ENCODE measurements at places on chromosomes 3 and 15.

GRCh38 chr3:4981665-4982494 lies 2.6 kb downstream of the BHLHE40 start:
- DNase-seq = no peak

DNA sequence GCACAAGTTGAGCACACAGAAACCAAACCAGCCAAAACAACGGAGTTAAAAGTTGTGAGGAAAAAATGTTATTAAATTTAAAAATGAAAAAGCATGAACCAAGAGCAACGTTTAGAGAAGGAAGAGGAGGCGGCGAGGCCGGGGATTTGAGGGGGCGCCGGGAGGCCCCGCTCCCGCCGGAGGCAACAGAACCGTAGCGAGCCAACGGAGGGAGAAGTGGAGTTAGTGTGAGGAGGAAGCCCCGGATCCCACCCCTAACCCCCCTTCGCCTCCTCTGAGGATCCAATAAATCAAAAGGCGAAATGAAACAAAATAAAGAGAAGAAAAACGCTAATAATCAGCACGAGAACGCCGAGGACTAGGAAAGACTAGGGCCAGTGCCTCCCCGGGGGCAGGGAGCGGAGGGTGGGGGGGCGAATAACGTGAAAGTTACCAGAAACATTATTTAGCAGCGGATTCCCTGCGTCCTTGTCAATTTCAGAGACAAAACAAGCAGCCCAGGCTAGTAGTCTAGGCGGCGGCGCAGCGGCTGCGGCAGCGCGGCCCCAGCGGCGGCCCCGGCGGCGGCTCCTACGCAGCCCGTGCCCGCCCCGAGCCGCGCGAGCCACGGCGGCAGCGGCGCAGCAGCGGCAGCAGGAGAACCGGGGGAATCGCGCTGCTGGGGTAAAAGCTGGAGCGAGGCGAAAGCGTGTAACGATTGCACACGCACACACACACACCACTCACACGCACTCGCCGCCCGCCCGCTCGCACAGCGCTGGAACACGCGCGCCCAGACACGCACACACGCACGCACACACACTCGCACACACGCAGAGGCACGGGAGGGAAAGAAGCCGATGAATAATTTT lies 1.7 kb downstream of the MEIS2 start:
- DNase-seq = no peak

DNA sequence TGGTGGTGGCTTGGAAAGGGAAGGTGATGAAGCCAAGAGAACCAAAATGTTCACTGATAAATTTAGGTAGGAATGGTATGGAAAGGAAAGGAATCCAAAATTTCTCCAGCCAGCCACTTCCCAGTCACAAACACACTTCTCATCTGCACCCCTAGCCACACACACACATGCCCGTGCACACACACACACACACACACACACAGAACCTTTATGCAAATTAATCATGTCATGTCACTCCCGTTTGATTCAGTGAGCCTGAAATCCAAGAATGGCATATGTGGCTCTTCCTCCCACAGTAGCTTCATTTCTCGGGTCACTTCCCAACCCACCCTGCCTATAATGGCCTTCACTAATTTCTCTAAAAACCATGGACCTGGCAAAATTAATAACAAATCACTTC lies 3.1 kb upstream of the HLTF start:
- DNase-seq = no peak

- DNase-seq = no peak
Observed at GRCh38 chr3:86929046-86929445, 61.9 kb downstream of the VGLL3 start.

DNA sequence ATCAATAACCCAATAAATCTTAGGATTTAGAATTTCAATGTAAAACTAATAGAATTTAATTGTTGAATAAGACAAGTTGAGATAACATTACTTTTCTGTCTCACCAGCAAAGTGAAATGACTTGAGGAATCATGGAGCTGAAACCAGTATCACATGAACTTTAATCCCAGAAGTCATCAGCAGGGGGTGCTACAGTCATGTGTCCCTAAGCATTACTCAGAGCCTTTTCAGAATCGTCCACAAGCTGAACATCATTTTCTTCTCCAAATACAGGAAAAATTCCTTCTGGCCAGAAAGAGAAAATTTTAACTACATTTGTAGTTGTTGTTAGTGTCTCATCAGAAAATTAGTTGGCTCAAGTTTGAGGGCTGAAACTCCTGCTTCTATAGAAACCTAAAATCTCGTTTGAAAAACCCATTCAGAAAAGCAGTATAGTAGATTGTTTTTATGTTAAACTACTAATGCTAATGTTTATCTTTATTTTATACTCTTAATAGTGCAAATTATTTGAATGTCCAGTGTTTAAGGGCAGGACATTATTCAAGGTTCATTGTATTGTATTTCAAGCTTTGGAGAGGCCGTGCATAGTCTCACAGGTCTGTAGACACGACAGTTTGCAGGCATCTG lies 384.1 kb downstream of the PLOD2 start:
- DNase-seq = no peak

- DNase-seq = no peak
Observed at GRCh38 chr3:160738048-160738447, 18.0 kb upstream of the PPM1L start.

DNA sequence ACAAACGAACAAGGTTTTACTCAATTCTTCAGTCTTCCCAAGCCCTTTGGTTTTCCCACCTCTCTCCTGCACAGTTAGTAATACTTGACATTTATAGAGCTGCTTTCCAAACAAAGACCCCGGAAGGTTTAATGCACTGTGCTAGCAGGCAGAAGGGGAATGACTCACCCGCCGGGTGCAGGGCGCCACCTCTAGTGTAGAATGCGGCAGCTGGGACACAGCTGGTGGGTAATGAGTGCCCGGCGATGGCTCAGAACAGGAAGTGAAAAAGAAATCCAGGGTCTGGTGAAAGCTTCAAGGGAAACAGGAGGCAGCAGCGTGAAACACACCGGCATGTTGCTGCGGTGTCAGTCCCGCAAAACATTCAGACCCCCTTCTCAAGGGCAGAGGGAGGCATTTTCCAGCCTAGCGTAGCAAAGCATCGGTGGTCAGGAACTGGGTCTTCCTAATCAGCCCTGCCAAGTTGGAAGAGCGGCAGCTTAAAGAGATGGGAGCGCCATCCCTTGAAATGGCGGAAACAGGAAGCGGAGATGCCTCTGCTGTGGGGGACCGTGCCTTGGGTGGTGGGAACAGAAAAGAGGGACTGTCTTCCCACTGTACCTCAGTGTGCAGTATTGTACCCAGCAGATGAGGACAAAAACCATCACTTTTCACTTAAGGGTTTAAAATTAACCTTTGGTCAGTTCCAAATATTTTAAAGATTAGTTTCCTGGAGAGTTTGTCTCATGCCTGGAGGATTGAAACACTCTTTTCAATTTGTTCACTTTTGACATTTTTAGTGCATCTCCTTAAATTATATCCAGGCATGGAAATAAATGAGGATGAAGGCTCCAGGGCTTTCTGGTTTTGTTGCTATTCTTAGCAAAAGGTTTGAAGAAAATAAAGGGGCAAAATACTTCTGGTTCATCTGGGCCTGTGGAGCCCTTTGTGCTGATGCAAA lies 160.7 kb upstream of the MCTP2 start:
- DNase-seq = no peak

GRCh38 chr3:128016502-128016901 lies 35.7 kb upstream of the SEC61A1 start:
- DNase-seq = no peak

DNA sequence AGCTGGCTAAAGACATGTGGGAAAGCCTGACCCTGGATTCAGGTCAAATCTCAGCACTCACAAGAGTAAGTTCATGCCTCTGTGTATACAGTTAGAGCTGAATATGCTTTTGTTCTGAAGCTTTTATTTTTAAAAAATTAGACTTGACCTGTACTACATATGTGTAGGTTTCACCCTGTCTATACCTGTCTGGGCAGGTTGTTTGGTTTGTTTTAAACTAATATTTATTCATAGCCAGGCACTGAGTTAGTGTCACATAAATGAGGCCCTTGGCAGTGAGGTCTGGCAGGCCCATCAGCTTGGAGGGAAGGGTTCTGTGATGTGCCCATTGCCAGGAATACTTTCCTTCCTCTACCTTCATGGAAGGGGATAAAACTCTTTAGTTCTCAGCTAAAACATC lies 1.9 kb downstream of the DNAJA4 start:
- no peak for DNase-seq

GRCh38 chr3:112685420-112685819 lies 44.5 kb upstream of the CCDC80 start:
- DNase-seq = no peak

- DNase-seq = no peak
Observed at GRCh38 chr15:61649046-61649445, 411.2 kb downstream of the VPS13C start.

GRCh38 chr3:78035131-78035641 lies 995.3 kb downstream of the ROBO2 start:
- no peak for DNase-seq

- no peak for DNase-seq
Observed at GRCh38 chr3:72247645-72248388, 462.9 kb upstream of the PROK2 start.

DNA sequence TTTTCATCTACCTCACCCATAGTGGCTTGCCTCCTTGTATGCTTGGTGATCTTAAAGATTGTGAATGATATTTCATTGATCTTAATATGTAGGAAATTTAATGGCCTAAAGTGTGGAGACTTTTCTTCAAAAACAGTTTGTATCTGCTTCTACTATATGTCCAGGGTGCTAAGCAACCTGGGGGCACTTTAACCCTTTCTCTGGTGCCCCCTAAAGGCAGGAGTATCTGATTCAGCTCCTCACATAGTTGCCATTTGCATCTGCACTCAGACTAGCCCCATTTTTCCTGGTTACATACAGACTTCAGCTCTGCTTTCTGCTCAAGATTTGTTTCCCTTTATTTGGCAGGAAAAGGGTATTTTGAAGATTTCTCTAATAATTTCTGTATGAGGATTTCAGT lies 5.2 kb upstream of the PFN2 start:
- DNase-seq = no peak

GRCh38 chr3:195907934-195908693 lies at the start of gene TNK2:
Gene TNK2, minus strand, starts transcription at chr3:195908551. Its CDS starts 19,963 bp downstream, at chr3:195888588.
- DNase-seq = no peak

- DNase-seq = no peak
Observed at GRCh38 chr15:42338500-42338899, 20.8 kb upstream of the CAPN3 start.

GRCh38 chr3:185824051-185825005 lies 514 bp downstream of the IGF2BP2 start:
- DNase-seq = no peak

- DNase-seq = no peak
Observed at GRCh38 chr3:53730576-53730975, 115.6 kb downstream of the CHDH start.

GRCh38 chr15:93088200-93088980 lies 621 bp downstream of the RGMA start:
- DNase-seq = no peak

GRCh38 chr15:32833379-32833821 lies 115.6 kb downstream of the GREM1 start:
- DNase-seq = no peak

DNA sequence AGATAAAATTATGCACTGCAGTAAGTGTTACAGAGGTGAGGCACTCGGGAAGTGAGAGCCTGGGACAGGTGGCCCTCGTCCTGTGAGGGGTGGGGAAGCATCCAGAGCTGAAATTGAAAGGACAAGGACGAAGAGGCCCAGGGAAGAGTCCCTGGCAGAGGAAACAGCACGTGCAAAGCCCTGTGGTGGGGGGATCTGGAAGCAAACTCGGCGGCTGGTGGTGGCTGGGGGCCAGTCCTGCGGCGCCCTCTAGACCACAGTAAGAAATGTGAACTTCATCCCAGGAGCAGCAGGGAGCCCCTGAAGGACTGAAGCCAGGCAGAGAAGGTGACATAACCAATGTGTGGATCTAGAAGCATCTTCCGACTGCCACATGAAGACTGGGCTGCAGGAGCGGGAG lies 42.8 kb downstream of the GRIP2 start:
- no peak for DNase-seq

DNA sequence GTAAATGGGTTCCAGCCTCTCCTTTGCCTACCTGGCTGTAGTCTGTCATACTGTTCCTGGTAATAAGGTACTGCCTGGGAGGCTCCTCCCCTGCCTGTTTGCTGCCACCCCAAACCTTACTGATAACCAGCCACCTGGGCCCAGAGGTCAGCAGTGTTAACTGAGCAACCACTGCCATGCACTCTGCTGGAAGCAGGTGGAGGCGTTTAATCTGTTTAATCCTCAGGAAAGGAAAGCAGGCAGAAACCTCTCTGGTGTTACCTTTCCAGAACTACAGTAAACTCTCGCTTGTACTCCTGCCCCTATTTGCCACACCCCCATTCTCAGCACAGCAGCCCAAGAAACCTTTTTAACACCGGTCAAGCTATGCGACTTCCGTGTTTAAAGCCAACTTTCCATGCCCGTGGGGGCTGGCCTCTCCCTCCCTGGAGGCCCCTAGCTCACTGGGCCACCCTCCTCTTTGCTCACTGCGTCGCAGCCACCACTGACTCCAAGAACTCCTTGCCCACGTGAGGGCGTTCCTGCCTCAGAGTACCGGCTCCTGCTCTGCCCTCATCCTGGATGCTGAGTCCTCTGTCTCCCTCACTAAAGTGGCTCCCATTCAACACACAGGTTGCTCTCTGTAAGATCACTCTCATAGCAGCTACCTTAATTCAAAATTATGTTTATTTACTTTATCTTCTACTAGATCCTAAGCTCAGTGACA lies 8.3 kb downstream of the BDH1 start:
- no peak for DNase-seq

- no peak for DNase-seq
Observed at GRCh38 chr3:40895109-40895508, 304.2 kb upstream of the CTNNB1 start.

GRCh38 chr3:114727373-114727772 lies 419.7 kb downstream of the ZBTB20 start:
- DNase-seq = no peak

DNA sequence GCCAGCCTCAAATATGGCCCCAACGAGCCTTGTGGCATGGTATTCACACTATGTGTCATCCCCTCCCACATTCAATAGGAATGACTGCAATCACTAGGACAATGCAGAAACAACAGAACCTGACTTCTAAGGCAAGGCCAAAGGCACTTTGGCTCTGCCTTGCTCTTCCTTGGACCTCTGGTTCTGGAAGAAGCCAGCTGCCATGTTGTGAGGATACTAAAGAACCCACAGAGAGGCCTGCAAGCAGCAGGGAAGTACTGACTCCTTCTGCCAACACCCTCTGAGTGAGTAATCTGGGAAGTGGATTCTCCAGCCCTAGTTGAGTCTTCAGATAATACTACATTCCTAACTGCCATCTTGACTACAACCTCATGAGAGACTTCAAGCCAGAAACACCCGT lies 64.7 kb downstream of the ADAMTS9 start:
- no peak for DNase-seq
